ENCODE measurements at places on chromosomes 1 and 21. TPM values are rescaled to one million over a fixed set of nuclear protein-coding genes. Genes with fewer than 3 reads are reported as not detected.

The KRTAP12-2 gene
- total RNA-seq: not detected

The TNFSF4 gene
- 3.7 TPM for total RNA-seq

The DCST1 gene
- not detected for total RNA-seq

The S100A8 gene
- 220 TPM for total RNA-seq

The WDR64 gene
- not detected for total RNA-seq

The SPRR1B gene
- not detected for total RNA-seq

DNA sequence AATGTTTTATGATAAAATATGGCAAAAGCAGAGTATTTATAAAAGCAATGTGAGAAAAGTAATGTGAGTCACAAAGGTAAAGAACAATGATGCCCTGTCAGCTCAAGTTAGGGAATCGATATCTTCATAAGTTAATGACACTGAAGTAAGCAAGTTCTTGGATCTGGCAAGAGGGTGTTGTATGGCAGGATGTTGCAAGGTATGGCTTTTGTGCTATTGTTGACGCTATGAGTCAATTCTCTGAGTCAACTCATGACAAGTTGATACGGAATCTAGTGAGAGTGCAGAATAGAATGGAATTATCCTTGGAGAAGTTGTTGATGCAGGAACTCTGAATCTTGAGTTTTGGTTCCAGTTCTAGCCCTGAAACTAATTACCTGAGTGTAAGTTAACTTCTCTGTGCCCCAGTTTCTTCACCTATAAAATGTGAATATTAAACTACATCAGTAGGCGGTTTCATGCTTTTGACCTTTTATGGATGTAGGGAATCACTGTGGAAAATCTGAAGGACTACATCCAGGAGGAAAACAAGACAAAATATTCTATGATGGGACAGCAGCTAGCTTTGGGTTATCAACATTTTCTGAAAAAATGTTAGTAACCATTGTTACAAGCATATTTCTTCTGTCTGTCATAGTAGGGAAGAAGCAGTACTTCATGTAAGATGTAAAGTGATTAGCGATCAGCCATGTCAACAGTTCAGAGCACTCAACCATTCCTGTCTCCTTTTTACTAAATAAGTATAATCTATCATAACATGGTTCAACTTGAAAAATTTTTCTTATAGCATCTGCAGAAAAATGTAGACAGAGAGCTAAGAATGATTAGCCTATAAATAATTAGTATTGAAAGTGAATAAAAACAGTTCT lies 96.9 kb downstream of the ATP6V1G3 start:
- H3K4me1 ChIP-seq: no peaks in the 10 kb centered on the region
- no peaks in the 10 kb centered on the region for H3K36me3 ChIP-seq
- no peak overlapping the region for H3K4me3 ChIP-seq
- H3K27ac ChIP-seq: no peak overlapping the region
- no peak for DNase-seq

DNA sequence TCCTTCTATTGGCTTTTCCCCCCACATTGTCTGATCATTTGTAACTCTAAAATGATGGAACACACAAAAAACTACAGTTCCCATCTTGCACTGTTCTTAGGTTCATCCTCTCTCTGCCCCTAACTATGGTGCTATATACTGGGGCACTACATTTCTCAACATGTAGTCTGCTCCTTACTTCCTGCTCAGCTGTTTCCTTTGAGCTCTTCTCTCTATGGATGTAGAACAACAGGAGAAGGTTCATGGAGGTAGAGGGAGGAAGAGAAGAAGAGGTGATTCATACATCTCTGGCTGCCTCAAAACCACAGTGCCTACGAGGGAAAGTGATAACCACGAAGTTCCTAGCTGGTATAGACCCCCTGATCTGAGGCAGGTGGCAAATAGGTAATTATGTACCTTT lies 7.0 kb upstream of the C1orf146 start:
- H3K36me3 ChIP-seq: no peaks in the 10 kb centered on the region
- H3K4me3 ChIP-seq: no peak overlapping the region
- no peaks in the 10 kb centered on the region for H3K4me1 ChIP-seq

DNA sequence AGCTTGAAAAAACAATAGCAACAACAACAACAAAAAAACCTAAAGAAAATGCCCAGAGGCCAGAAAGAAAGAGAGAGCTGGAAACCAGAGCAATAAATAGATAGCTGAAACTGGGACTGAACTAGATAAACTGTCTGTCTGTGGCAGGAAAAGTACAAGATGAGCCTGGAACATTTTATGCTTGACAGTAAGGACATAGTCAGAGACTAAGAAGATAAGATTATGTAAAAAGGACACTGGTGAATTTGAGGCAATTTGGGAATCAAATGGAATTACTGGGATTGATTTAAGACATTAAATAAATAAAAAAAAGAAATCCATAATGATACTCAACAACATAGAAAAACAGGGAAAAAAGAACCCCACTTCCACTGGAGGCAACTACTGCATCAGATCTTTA lies 1.7 kb upstream of the KIFAP3 start:
- H3K4me3 ChIP-seq: no peak overlapping the region
- DNase-seq: no peak

DNA sequence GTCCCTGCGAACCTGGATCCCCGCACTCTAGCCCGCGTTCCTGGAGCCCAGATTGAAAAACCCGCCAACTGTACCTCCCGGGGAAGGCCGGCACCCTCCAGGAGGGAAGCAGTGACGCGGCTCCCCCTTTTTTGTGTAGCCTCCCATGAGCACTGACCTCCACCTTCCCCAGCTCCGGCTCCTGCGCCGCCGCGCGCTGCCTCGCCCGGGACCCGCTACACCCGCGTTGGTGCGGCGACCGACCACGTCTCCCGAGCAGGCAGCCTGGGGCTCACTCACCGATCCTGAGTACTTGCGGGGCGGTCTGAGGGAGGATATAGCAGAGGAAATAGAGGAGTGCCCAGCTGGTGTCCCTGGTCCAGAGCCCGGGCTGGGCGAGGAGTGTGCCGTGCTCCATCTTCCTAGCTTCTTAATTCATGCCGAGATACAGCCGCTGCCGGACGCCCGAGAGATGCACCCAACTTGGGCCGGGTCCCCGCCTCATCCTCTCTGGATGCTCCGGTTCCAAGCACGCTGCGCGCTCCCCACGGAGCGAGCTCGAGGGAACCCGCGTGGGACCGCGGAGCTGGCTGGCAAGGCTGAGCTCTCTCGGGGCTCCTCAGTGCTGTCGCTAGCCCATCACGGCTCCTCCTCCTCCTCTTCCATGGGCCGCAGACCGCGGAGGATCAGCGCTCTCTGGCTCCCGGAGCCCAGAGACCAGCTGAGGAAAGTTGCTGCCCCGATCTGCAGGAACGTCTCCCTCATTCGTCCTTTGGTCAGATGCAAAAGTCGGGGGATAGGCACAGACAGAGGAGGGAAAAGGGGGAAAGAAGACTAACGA lies 482 bp downstream of the GRIK1 start:
- H3K4me1 ChIP-seq: no peaks in the 10 kb centered on the region
- H3K27ac ChIP-seq: no peak overlapping the region
- H3K4me3 ChIP-seq: no peak overlapping the region
- H3K36me3 ChIP-seq: no peaks in the 10 kb centered on the region
- DNase-seq: no peak

- H3K27me3 ChIP-seq: peaks cover 7% of the 10 kb centered on the region
- peak overlapping the region; percentile 83 for H3K27ac ChIP-seq
- H3K4me1 ChIP-seq: peaks cover 16% of the 10 kb centered on the region
- peak overlapping the region; percentile 71 for H3K4me3 ChIP-seq
- no peak for DNase-seq
- H3K36me3 ChIP-seq: no peaks in the 10 kb centered on the region
Observed at GRCh38 chr21:33640697-33641351, 717 bp downstream of the CRYZL1 start.

GRCh38 chr1:81155131-81155530 lies 645.6 kb upstream of the ADGRL2 start:
- no peak overlapping the region for H3K4me3 ChIP-seq
- H3K36me3 ChIP-seq: no peaks in the 10 kb centered on the region
- no peak overlapping the region for H3K27ac ChIP-seq
- no peak for DNase-seq

DNA sequence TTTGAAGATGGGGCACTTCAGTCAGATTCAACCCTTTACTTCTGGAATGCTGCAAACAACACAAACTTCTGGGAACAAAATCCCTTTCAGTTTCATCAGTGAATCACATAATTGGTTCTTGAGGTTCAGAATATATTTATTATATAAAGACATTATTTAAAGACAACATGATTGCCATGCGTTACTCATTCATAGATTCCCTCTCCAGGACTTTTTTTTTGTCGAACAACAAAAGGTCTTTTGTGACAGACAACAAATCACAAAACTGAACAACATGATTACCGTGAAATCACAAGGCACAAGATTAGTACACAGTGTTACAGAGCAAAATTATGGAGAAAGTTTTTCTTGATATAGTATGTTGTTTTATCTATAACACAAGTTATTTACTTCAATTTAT lies 1815.0 kb downstream of the NCAM2 start:
- H3K27ac ChIP-seq: no peak overlapping the region
- no peak for DNase-seq
- no peaks in the 10 kb centered on the region for H3K4me1 ChIP-seq
- H3K4me3 ChIP-seq: no peak overlapping the region

Measured in natural killer cell (primary cell).